ENCODE measurements at places on chromosomes 7 and 10.

DNA sequence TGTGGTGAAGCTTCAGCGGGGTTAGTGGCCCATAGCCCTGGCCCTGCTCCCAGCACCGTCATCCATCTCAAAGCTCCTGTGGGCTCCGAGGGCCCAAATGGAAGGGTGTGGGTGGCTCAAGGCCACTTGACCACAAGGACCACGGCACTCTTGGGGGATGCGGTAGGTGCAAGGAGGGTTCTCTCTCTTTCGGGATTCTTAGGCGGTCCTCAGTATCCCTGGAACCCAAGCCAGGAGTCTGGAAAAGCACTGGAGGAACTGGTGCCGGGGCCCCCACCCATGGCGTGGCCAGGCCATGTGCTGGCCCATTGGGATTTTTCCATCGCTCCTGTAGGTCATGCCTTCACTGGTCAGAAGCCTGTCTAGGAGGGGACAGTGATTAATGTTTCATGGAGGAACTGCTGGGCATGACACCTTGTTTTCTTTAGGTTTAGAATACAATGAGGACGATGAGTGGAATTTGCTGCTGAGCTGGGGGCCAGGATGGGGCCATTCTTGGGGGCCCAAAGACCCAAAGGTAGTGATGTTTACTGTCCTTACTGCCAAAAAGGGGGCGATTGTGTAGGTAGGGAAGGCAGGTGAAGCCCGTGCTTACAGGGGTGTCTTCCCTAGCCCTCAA lies 16.7 kb downstream of the AQP1 start:
- no peak for DNase-seq

GRCh38 chr7:145478541-145478940 lies 638.1 kb upstream of the CNTNAP2 start:
- no peak for DNase-seq

DNA sequence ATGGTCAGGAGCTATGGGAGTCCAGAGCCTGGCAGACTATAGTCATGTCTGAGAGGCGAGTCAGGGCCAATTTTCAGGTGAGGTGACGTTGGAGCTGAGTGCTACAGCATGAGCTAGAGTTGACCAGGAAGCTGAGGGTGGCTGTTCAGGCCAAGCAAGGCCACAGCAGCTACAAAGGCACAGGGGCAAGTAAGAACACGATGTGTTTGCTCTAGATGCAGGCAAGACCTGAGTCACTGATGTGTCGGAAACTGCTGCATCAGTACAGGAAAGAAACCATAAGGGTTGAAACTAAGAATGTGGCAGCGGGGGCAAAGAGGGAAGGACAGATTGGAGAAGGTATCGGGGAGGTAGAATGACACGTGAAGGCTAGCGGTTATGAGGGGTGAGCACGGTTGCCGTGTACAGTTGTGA lies 11.8 kb upstream of the RRP12 start:
- no peak for DNase-seq

- DNase-seq: no peak
Measured at GRCh38 chr7:158024351-158024715, 563.3 kb downstream of the PTPRN2 start.

- no peak for DNase-seq
Measured at GRCh38 chr7:24572393-24572996, 757 bp upstream of the PALS2 start.

DNA sequence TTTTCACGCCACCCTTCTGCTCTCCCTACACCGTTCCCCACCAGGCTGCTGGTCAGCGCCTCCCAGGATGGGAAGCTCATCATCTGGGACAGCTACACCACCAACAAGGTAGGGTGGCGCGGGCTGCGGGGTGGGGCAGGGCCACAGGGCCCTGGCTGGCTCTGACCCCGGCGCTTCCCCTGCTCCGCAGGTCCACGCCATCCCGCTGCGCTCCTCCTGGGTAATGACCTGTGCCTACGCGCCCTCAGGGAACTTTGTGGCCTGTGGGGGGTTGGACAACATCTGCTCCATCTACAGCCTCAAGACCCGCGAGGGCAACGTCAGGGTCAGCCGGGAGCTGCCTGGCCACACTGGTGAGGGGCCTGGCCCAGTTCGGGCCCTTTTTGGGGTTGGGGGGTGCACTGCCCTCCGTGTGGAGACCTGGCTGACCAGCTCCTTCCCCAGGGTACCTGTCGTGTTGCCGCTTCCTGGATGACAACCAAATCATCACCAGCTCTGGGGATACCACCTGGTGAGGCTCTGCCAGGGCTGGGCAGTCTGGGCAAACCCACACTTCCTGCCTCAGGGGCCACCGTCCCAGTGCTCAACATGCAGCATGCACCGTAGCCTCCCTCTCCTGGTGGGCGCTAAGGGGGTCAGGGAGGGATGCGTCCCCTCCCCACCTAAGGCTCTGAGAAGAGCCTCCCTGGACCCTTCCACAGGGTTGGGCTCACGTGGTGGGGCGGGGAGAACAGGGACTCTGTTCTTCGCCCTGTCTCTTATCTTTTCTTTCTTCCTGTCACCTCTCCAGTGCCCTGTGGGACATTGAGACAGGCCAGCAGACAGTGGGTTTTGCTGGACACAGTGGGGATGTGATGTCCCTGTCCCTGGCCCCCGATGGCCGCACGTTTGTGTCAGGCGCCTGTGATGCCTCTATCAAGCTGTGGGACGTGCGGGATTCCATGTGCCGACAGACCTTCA lies 4.0 kb downstream of the GNB2 start:
- no peak for DNase-seq

DNA sequence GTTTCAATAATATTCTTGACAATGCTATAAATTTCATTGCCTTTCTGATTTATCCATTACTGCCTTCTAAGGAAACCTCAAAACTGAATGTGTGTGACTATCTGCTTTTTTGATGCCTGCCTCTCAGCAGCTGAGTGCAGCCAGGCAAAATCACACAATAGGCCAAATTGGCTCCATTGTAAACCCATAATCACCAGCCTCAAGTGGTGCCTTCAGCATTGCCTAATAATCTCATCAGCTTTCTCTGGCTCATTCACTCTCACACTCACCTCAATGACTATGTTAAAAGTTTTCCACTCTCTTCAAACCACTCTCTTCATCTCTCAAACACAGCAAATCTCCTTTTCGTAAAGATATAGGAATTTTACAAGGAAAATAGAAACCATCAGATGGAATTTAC lies 182.5 kb upstream of the COL1A2 start:
- no peak for DNase-seq

- DNase-seq: no peak
Measured at GRCh38 chr7:30995536-30995935, 31.8 kb downstream of the GHRHR start.

DNA sequence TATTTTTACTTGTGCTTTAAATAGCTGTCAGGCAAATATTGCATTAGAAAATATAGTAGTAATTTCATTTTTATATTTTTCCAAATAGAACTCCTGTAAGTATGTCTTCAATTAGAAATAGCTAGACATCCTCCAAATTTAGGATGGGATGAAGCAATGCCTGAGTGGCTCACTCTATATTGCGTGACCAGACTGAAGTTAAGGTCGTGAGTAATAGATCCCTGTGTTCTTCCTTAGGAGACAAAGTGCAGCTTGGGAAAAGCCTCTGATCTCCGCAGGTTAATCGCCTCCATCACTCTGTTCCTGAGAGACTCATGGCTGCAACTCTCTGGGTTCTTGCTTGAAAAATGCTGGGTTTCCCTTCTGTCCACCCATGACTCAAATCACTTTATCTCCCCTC lies 484.8 kb upstream of the ANKRD30A start:
- DNase-seq: no peak

GRCh38 chr7:127089146-127089545 lies 163.6 kb downstream of the GRM8 start:
- no peak for DNase-seq

GRCh38 chr10:116371737-116372136 lies 47.5 kb downstream of the CCDC172 start:
- DNase-seq: no peak

DNA sequence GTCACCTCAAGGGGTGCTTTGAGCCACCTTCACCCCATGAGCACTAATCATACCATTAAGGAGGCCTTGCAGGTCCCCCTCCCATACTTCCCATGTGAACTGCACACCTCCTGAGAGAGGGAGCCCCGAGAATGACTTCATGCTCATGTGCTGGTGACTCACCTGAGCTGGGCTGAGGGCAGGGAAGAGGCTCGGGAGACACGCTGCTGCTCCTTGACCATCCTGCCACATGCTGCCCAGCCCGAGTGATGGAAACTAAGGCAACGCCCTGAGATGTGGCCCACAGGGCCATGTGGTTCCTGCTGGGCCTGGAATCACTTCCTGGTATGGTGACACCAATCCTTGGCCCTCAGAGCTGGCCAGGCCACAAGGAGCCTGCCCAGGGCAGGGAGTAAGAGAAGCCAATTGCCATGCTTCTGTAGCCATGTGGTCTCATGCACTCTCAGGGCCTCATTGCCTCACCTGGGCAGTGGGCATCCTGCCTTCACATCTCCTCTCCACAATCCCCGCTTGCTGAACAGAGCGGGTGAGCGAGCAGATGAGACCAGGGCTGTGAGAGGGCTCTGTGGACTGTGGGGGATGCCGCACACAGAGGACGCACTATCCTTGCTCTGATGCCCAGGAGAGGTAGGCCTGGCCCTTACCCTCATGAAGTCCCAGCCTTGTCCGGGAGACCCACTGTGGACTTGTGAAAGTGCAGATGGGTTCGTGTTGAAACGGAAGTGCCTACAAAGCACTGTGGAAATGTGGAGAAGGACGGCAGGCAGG lies 18.3 kb upstream of the PPIF start:
- DNase-seq: no peak

GRCh38 chr7:585873-586272 lies 66.2 kb upstream of the PDGFA start:
- no peak for DNase-seq

DNA sequence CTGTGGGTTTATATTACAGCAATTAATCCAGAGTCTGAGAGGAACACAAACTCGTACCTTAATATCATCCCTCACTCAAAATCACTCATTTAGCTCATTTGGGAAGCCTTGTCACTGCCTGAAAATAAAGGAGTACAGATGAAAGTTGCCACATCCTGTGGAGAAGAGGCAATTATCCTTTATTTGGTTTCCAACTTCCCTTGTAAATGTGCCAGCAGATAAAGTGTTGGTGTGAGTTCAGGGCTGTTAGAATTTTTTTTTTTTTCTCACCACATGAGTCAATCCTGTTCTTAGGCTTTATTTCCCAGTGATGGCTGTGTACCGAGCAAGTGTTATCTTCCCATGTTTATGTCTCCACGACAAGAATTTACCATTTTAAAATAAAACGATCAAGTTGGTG lies 99.0 kb upstream of the SMIM30 start:
- DNase-seq: no peak

DNA sequence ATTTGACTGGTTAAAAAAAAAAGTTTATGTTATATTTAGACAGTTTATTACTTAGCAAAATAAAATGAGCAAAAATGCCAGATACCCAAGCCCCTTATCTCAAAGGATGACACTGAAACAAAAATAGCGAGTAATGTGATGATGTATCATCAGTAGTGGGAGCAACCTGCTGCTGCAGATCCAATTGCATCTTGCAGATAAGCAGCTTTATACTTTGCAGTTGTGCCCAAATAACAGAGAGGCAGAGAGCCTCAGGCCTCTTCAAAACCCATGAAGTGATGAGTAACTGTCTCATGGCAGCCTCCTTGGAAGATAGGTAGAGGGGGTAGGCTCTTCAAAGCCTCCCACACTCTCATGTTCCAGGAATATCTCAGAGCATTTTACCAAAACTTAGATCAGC lies 468.2 kb upstream of the LRRTM3 start:
- DNase-seq: no peak

GRCh38 chr10:12876266-12876665 lies 125.2 kb downstream of the CCDC3 start:
- no peak for DNase-seq

DNA sequence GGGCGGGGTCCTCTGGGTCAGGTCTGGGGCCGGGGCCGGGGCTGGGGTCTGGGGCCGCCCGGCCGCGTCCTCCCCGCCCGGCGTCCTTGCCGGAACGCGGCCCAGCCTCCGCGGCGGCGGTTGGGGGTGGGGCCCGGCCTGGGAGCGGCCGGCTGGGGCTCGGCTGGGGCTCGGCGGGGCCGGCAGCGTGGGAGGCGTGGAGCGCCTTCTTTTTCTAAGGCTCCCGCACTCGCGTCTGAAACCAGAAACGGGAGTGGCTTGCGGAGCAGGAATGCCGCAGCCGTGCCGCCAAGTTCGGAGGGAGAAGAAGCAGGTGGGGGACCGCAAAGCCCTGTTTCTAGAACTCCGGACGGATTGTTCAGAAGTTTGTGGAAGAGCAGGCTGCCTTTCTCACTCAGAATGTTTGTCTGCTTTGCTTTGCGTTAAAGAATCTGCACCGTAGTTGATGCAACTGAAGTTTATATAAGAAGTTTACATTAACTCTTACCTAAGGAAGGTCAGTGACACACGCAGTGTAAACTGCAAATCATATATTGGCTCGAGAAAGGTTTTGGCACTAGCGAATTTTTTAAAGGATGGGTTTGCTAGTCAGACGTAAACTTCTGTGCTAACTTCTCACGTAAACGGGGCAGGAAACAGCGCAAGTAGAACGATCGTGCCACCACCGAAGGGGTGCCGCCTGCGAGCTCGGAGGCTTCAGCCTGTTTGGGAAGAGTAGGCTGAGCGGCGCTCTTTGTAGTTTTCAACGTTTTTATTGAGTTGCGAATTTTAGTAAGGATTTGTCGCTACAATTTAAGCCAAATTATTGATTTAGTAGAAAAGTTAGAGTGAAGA lies 729 bp downstream of the DNAJB6 start:
- no peak for DNase-seq

GRCh38 chr7:28383975-28384374 lies 28.3 kb upstream of the CREB5 start:
- no peak for DNase-seq

- no peak for DNase-seq
Measured at GRCh38 chr10:14781763-14782162, 7.1 kb upstream of the FAM107B start.

- no peak for DNase-seq
Measured at GRCh38 chr7:112997831-112998230, 88.8 kb downstream of the GPR85 start.

GRCh38 chr10:59695637-59696036 lies 14.0 kb downstream of the SLC16A9 start:
- DNase-seq: no peak

GRCh38 chr7:54915870-54916598 lies 102.8 kb upstream of the EGFR start:
- no peak for DNase-seq

- DNase-seq: no peak
Measured at GRCh38 chr10:33224251-33224965, 110.1 kb downstream of the NRP1 start.

DNA sequence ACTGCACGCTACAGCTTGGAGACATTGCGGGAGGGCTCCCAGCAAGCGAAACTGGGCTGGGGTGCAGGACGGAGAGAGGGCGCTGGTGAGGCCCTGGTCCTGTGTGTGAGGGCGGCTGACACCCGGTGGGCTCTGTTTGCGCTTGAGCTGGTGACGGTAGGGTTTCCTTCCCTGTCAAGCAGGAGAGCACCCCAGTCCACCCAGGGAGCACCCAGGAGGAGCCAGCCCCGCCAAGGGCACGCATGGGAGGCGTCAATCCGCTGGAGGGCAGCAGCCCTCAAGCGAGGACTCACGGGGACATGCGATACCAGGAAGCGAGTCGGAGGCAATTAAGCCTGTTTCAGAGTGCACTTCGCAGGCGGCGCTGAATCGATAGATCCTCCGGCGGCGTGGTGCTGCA lies 109.4 kb downstream of the MAD1L1 start:
- DNase-seq: no peak

- no peak for DNase-seq
Measured at GRCh38 chr10:6299234-6299633, 96.5 kb downstream of the PFKFB3 start.

- DNase-seq: peak; percentile 19
Measured at GRCh38 chr10:15433850-15434537, 62.9 kb upstream of the FAM171A1 start.
